B cell (primary cell): ENCODE measurements at places on chromosomes 11 and 22. TPM values are rescaled to one million over a fixed set of nuclear protein-coding genes. Genes with fewer than 3 reads are reported as not detected.

DNA sequence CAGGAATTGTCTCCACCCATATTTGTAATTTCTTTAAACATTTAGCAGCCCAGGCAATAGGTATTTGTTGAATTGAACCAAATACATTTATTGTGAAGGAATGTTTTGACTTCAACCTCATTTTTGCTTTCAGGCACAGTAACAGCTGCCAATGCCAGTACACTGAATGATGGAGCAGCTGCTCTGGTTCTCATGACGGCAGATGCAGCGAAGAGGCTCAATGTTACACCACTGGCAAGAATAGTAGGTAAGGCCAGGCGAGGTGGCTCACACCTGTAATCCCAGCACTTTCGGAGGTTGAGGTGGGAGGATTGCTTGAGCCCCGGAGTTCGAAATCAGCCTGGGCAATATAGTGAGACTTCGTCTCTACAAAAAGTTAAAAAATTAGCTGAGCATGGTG is 20.9 kb downstream of the ACAT1 start:
- no peak for DNase-seq

- DNase-seq = no peak
Observed at GRCh38 chr11:66363187-66363601, 8.4 kb downstream of the SLC29A2 start.

DNA sequence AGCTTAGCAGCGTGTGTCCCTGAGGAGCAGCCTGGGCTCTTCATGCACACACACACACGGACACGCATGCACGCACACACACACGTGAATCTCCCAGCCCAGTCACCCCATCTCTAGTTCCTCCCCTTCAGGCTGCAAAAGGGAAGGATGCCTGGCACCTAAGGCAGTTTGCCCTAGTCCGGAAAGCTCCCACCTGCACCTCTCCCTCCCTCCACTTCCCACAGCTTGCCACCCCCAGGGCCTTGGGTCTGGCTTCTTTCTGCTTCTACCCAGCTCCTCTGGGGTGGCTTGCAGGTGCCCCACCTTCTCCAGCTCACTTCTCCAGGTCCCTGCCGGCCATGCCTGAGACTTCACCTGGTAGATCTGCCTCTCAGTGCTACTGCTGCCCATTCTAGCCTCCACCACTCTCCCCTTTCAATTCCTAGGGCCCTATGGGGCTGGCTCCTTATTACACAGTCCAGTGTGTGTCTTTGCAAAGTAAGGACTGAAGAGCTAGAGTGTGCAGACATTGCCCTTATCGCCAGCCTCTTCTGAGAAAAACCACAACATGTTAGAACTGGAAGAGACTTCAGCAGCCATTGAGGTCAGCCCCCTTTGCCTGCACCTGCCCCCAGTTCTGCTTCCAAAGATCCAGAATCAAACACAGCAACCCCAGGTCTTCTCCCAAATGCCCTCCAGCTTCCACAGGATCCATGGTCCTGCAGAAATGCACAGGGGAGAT is 33.5 kb upstream of the CHST1 start:
- no peak for DNase-seq

Gene LARGE2
- total RNA-seq = 93.1 and 109 TPM in 2 replicates

Gene MMP1
- not detected in 2 replicates for total RNA-seq

Gene ISX
- not detected in 2 replicates for total RNA-seq

Gene OR8D4
- total RNA-seq = not detected in 2 replicates
